CMK (cell line): ENCODE measurements at places on chromosomes 1 and 21.

DNA sequence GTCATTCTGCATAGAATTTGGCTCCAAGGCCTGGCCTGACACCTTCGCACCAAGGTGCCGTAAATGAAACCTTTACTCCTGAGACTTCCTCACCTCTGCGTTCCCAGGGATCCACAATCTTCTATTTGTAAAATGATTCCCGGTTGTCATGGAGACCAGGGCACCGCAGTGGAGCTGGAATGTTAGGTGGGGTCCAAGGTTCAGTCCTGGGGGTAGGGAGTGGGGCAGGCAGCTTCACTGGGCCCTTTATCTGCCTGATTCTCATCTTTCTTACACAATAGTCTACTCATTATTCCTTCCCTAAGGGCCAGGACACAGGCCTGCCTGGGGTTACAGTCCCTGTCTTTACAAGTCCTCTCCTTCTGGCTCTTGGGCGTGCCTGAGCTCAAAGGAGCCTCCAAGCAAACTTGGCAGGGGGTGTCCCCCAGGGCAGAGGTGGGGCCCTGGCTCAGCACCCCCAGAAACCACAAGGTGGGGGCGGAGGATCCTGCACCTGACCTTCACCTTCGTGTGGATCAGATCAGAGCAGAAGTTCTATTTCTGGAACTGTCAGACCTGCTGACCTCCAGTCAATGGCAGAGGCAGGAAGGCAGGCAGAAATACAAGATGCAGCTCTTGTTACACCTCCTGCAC is 51.1 kb downstream of the RIPK4 start:
- DNase-seq, result no peak

DNA sequence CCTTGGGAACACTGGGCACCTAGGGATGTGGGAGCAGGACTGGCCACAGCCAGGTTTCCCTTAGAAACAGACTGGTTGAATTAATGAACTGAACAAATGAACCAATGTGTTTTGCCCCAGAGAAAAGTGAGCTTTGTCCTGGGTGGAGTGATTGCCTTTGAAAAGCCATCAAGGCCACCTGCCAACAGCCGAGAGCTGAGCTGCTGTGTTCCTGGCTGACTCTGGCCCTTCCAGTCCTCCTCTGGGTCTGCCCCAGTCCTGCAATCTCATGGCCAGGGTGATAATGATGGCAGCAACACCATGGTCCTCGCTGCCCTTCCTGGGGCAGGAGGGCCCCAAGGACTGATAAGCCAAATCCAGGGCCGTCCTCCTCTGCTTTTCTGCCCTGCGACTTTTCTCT is 18.2 kb upstream of the GJA9 start:
- DNase-seq, result no peak

- DNase-seq, result no peak
These were observed 2.2 kb downstream of the RIPPLY3 start for GRCh38 chr21:37008724-37009123.

DNA sequence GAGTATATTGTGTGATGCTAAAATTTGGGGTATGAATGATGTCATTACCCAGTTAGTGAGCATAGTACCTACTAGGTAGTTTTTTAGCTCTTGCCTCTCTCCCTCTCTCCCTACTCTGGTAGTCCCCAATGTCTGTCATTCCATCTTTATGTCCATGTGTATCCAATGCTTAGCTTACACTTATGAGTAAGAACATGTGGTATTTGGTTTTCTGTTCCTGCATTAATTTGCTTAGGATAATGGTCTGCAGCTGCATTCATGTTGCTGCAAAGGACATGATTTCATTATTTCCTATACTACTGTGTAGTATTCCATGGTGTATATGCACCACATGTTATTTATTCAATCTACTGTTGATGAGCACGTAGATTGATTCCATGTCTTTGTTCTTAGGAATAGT is 54.4 kb upstream of the NEGR1 start:
- no peak for DNase-seq

- DNase-seq, result no peak
These were observed 31.6 kb upstream of the SOX13 start for GRCh38 chr1:204041232-204041767.
